Activated T-helper 1 cell treated with anti-CD3 and anti-CD28 coated beads, Interleukin-12 subunit alpha, Interleukin-12 subunit beta, Interleukin-2, Interleukin-4 antibody, amounts not matched to agents 30 ng/mL and 10 ng/mL and 1 ng/mL, durations not matched to agents 14 hours and 24 hours and 36 hours (primary cell): ENCODE measurements at places on chromosomes 16 and 17.

- DNase-seq = peak; percentile 12
These were observed 43.5 kb downstream of the TBX21 start for GRCh38 chr17:47776330-47777197.

GRCh38 chr17:81815646-81815986 lies 11.7 kb downstream of the GCGR start:
- no peak for DNase-seq

- no peak for DNase-seq
These were observed 665 bp upstream of the GRIN2C start for GRCh38 chr17:74860229-74860871.

- no peak for DNase-seq
These were observed 24.9 kb upstream of the RHOT1 start for GRCh38 chr17:32117399-32117798.

DNA sequence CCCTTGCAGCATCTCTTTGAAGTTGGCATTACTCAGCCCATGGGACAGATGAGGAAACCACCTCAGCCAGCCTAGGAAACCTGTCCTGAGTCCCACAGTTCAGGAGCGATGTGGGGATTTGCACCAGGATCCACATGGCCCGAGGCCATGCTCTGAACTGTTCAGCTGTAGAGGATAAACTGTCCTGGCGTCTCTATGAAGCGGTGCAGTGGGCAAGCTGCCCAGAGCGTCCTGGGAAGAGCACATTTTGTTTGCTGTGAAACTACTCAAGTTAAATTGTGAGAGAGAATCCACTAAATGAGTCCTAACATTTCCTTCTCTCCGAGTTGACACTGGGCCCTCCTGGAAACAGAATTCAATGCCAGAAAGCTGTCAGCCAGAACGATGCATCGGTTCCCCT lies 276.6 kb upstream of the TNRC6C start:
- DNase-seq = no peak

GRCh38 chr16:61146429-61146828 lies 889.8 kb downstream of the CDH8 start:
- no peak for DNase-seq

DNA sequence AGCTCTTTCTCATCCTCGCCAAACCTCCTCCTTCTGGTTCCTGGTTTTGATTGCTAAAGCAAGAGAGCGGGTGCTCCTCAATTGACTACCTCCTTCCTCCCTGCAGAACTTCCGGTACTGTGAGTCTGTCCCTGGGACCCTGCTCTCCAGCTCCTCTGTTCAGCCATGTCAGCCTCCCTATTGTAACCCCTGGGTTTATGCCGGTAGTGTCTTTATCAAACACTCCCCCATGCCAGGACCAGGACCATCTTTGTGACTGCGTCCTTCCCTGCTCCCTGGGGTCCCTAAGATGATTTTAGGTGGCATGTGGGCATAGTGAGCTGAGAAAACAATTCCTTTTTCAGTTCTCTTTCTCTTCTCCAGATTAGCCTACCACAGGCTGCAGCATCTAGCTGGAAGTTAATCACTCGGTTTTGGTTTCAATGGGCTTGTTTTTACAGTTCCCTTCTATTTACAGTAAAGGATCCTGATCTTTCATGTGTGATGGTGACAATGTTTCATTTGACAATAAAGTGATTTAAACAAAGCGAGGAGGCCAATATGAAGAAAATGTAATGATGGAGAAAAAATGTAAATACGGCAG lies 27.7 kb upstream of the IL21R start:
- no peak for DNase-seq

- no peak for DNase-seq
These were observed 23.6 kb downstream of the GSDMB start for GRCh38 chr17:39894681-39895376.

DNA sequence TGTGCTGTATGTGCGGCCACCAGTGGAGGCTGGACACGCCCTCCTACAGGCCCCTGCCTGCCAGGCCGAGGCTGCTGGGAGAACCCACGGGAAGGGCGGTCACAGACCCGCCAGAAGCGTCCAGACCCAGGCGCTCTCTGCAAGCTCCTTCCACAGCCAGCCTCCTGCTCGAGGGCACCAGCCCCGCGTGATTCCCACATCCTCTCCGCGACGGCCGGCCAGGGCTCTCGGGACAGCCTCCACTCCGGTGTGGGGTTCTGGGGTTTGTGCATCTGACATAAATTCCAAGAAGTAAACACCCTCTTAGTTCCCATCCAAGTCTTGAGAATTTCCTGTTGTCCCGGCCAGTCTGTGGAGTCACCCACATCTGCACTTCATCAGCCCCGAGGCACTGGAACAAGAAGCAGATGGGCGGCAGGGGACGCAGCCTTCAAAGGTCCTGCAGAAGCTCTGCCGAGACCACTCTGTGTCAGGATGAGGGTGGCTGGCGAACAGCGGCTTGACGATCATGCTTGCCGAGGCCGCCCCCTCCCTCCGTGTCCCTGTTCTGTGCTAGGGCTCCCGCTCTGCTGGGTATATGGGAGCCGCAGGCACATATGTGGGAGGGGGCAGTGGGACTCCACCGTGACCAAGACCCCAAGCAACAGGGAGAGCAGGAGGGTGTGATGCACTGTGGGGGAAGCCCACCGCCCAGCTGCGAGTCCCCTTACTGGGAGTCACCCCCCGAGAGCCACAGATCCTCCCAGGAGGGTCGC lies 2.4 kb upstream of the TMEM204 start:
- no peak for DNase-seq

- no peak for DNase-seq
These were observed 10.3 kb upstream of the RAB11FIP4 start for GRCh38 chr17:31381165-31381668.

DNA sequence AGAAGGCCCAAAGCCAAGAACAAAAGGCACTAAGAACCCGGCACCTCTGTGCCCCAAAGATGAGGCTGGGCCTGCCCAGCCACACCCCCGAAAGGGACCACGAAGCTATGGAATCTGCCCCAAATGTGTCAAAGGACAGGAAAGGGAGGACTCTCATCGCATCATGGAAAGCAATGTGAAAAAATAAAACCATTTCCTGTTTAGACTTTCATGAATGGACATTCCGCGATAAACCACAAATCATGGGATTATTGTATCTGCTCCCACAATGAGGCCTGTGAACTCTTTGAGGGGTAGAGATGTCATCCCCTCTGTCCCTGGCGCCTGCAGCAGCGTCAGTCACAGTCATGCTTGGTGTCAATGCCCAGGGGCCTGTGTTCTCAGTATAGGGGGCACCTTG lies 135.0 kb downstream of the COPRS start:
- DNase-seq = no peak

DNA sequence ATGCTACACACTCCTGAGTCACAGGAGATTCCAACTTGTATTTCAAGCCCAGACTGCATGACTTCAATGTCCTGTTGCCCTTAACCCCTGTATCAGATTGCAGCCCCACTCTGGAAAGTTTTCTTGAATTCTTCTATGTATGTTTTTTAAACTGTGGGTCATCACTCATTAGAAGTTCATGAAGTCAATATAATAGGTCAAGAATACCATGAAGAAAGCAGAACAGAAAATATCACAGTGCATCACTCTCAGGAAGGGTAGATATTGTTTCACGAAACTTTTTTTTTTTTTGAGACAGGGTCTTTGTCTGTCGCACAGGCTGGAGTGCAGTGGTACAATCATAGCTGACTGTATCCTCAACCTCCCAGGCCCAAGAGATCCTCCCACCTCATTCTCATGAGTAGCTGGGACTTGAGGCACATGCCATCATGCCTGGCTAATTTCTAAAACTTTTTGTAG lies 20.5 kb downstream of the PRKCB start:
- no peak for DNase-seq

- DNase-seq = no peak
These were observed 50.0 kb downstream of the CNOT1 start for GRCh38 chr16:58579587-58579986.

GRCh38 chr17:75703191-75703590 lies 18.1 kb upstream of the ITGB4 start:
- DNase-seq = no peak

- no peak for DNase-seq
These were observed 325.3 kb downstream of the UTP18 start for GRCh38 chr17:51585514-51586104.

- no peak for DNase-seq
These were observed 10.4 kb upstream of the SOX9 start for GRCh38 chr17:72110231-72110941.

DNA sequence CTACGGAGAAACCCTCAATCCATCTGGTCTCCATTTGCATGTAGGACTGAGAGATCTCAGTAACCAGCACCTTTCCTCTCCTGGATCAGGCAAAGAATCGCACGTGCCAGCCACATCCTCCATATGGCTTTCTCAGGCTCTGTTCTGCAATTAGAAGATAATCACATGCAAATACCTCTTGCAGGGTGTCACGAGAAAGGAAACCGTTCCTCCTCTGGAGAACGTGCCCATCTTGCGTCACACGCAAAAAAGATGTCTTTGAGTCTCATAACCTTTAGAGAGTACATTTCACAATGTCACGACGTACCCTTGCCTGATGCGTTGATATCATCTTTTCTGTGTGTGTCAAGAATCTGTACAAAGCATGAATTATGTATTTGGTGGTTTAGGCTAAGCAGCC lies 36.2 kb upstream of the DNAH17 start:
- DNase-seq = no peak

GRCh38 chr17:29148257-29148789 lies 31.9 kb downstream of the MYO18A start:
- DNase-seq = no peak

GRCh38 chr17:17537311-17538099 lies 41.3 kb upstream of the RASD1 start:
- DNase-seq = no peak

- no peak for DNase-seq
These were observed 13.1 kb downstream of the SKA2 start for GRCh38 chr17:59141860-59142259.

DNA sequence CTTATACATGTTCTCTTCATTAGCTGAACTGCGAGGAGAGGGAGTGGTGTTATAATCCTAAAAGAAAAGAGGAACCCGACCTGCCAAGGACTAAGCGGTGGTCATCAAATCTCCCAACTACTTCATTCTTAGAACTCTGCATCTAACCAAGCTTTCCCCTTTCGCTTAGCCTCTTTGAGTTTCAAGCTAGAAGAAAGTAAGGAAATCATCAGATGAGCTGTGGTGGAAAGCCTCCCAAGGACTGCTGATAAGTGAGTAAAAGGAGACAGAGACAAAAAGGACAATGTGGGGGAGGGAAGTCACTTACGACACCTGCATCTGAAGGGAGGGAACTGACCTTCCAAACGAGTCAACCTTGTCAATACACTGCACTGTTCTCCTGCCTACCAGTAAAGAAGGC lies 121.3 kb downstream of the TRIM37 start:
- DNase-seq = no peak

DNA sequence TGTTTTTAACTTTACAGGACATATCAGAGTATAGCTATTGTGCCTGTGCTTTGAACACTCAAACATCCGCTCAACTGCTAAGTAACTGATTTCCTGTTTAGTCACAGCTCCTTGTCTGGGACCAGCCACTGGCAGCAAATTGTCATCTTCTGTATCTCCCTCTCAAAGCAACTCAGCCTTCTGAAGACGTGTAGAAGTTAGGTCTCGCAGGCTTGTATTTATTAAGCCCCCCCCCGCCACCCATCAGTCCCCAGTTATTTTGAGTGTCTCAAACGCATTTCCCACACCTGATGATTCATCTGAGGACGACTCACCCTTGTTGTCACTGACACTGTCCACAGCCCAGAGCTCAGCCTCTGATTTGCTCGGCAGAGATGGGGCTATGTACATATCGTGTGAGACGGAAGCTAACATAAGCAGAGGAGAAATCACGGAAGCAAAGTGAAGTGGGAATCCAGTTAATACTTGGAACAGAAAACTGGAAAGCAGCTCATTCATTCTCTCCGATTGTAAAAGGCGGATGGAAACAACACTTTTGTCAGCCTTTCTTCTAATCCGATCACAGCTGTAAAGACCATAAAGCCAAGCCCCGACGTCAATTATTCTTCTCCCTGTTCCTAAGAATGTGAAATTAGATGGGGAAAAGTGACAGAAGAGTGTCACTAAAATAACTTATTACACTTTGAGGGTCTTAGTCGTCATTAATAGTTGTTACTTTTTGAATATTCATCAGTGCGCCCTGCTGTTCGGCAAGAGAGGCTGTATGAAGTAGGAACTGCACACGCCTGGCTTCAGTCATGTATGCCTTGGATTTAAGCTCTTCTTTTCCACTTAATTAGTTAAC lies 64.2 kb downstream of the PITPNC1 start:
- DNase-seq = peak; percentile 65

DNA sequence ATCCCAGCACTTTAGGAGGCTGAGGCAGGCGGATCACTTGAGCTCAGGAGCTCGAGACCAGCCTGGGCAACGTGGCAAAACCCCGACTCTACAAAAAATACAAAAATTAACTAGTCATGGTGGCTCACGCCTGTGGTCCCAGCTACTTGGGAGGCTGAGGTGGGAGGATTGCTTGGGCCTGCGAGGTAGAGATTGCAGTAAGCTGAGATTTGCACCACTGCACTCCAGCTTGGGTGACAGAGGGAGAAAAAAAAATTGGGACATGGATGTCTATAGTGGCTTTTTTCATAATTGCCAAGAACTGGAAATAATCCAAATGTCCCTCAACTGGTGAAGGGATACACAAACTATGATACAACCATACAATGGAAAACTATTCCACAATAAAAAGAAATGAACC lies 28.6 kb downstream of the OSBPL7 start:
- no peak for DNase-seq

DNA sequence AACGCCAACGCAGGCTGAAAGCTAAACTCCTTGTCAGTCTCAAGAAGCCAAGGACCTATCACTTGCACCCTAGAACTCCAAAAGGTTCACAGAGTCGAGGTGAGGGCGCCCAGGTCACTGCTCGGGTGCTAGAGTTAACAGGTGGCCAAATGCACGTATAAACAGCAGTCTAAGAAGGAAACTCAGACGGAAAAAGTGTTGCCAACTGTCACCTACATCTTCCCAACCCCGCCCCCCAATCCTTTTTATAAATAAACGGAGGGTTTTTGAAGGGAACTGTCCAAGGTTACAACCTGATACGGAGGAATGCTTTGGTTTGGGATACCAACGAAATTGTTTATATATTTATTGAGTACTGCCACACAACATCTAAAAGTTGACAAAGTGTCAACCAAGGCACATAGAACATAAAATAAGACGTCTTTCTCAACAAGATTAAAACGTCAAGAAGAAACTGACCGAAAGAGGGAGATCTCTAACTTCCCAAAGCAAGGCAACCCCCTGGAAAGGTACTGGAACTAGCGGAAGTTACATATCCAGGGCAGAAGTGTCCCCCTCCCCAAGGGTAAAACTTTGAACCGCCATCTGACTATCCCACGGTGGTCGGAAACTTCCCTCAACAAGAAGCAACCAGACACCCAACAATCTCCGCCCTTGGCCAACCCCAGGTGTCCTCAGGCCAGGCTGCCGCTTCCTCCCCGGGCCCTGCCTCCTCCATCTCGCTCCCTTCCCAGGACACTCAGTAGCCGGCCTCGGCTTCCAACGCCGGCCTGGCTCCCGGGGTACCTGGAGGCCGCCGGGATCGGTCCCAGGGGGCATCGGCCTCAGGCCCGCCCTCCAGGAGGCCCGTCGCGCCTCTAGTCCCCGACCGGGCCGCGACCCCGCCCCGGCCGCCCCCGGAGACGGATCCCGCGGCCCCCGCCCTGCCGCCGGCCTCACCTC lies 982 bp downstream of the SPAG9 start:
- peak; percentile 45 for DNase-seq

GRCh38 chr16:87025676-87026075 lies 291.5 kb downstream of the C16orf95 start:
- DNase-seq = no peak

GRCh38 chr16:14958970-14959369 lies 15.9 kb upstream of the PDXDC1 start:
- DNase-seq = no peak

GRCh38 chr17:63641692-63642448 lies 19.7 kb downstream of the MAP3K3 start:
- DNase-seq = no peak

- DNase-seq = peak; percentile 31
These were observed 28.1 kb upstream of the NOL11 start for GRCh38 chr17:67689534-67690177.
